ENCODE measurements at places on chromosomes 3 and 15.

- no peak for DNase-seq
These were observed 31.2 kb downstream of the BCHE start for GRCh38 chr3:165805946-165806561.

DNA sequence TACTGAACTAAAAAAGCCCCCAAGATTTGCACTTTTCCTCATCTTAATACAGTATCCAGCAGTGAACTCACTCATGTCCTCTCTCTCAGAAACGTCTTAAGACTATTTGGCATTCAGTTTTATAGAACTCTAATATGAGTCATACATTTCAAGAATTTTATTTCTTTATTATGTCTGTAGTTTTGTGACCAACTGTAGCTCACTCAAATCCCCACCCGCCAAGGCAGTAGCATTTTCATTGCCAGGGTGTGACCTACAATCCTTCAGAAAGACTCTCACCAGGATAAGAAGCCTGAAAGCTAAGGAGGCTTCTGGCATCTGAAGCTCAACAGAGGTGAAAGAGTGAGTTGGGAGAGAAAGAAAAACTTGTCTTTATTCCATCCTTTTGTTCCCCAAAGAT, 537.1 kb downstream of the RSL24D1 start:
- DNase-seq, result no peak

- DNase-seq, result no peak
These were observed 3.1 kb downstream of the NMNAT3 start for GRCh38 chr3:139674571-139675260.

GRCh38 chr3:192875971-192876565, 41.6 kb downstream of the MB21D2 start:
- no peak for DNase-seq

- peak; percentile 57 for DNase-seq
These were observed 379.7 kb upstream of the CNTN6 start for GRCh38 chr3:713006-713621.

GRCh38 chr3:64321747-64322146, 96.5 kb upstream of the PRICKLE2 start:
- peak; percentile 54 for DNase-seq

GRCh38 chr3:82274897-82275296, 513.5 kb upstream of the GBE1 start:
- no peak for DNase-seq

DNA sequence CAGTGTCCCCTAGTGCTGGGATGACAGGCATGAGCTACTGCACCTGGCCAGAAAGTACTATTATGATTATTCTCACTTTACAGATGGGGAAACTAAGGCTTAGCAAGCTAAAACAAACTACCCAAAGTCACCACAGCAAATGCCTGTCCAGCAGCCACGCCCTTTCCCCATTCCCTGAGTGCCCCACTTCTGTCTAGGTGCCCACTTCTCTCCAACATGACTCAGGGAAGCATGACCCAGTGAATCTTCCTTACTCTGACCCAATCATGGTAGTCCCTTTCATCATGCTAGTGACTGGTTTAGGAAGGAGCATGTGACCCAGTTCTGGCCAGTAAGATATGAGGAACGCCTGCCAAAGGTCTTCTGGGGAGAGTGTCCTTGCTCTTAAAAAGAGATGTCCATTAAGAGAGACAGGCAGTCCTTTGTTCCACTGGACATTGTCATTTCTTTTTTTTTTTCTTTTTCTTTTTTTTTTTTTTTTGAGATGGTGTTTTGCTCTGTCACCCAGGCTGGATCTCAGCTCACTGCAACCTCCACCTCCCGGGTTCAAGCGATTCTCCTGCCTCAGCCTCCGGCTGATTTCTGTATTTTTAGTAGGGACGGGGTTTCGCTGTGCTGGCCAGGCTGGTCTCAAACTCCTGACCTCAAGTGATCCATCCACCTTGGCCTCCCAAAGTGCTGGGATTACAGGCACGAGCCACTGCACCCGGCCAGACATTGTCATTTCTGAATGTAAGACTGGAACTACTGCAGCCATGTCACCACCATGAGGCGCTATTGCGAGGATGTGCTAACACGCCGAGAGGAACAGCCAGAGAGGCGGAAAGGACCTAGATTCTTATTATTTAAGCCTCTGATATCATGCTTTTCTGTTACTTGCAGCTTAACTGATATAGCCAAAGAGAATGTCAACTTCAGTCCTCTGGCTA, 19.8 kb downstream of the MEGF11 start:
- DNase-seq, result peak; percentile 56

- DNase-seq, result no peak
These were observed 34.5 kb downstream of the KLF13 start for GRCh38 chr15:31360843-31361763.

DNA sequence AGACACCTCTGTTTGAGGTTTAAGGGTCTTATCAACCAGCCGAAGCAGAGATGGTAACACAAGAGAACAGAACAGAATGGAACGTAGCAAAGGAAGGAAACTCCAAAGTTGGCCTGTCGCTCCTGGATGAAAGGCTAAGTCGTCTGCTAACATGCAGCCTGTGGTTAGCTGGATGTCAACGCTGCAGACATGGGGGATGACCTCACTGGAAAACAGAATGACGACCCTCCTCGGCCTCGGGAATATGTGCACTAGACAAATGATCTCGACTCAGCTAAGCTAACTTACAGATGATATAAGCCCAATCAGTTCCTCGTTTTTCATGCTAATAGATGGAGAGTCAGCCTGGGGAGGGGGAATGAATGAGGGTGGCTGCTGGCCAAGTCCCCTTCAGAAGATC, 177.8 kb upstream of the LRTM1 start:
- no peak for DNase-seq

- no peak for DNase-seq
These were observed 34.6 kb downstream of the CCDC14 start for GRCh38 chr3:123926396-123926795.

GRCh38 chr3:62070891-62071290, 302.5 kb downstream of the FEZF2 start:
- no peak for DNase-seq

- no peak for DNase-seq
These were observed 2.9 kb upstream of the RAP2B start for GRCh38 chr3:153158961-153159735.

DNA sequence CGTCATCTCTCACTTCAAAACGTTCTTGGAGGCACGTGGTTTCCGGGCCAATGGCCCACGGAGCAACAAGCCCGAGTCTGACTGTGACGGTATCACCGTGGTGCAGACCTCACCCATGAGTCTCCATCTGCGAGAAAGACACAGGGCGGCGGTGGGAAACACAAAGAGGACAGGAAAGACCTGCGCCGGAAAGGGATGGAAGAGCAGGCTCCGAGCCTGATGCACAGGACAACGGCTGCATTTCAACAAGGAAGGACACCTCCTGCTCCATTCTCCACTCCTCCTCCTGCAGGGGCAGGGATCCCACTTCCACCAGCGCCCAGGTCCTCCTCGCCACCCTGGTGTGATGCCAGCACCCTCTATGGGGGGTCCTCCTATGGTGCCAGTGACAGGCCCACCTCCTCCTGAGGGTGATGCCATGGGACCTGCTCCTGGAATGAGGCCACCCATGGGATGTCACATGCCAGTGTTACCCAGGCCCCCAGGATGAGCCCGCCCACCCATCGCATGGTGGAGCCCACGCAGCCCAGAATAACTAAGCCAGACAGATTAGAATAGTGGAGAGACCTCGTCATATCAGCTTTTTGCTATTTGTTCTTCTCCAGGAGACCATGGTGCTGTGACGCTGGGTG, 73.0 kb upstream of the PCSK6 start:
- no peak for DNase-seq

DNA sequence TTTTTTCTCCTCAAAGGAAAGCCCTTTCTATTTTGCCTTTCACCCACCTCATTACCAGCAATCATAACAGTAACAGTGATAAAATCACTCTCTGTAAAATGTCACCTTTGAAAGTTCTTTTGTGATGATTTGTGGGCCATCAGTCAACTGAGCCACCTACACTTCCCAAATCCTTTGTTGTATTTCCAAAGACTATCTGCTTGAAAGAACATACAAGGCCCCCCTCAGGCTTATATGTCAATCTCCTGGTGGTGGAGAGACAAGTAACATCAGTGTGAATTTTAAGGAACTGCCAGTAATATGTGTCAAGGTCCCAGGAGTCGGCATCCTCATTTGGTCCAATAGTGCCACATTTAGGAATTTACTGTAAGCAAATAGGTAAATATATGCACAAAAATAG, 161.1 kb upstream of the EOMES start:
- DNase-seq, result no peak

DNA sequence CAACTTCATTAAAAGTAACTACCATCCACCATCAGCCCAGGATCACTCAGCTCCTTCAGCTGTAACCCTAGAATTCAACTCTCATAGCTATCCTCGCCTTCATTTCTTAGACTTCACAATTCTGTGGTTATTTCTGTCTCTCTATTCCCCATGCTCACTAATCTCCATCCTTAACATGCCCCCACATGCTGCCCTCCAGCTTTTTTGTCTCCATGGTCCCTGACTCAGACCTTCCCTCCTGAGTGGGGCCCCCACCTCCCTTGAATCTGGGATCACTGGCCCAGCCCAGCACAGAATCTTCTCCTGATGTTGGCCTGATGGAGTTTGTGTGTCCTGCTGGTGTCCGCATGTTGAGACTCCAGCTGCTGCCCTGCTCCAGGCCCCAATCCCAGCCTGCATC, 41.7 kb downstream of the CHST14 start:
- no peak for DNase-seq

GRCh38 chr15:101006931-101007691, 88.0 kb downstream of the LRRK1 start:
- DNase-seq, result peak; percentile 93

DNA sequence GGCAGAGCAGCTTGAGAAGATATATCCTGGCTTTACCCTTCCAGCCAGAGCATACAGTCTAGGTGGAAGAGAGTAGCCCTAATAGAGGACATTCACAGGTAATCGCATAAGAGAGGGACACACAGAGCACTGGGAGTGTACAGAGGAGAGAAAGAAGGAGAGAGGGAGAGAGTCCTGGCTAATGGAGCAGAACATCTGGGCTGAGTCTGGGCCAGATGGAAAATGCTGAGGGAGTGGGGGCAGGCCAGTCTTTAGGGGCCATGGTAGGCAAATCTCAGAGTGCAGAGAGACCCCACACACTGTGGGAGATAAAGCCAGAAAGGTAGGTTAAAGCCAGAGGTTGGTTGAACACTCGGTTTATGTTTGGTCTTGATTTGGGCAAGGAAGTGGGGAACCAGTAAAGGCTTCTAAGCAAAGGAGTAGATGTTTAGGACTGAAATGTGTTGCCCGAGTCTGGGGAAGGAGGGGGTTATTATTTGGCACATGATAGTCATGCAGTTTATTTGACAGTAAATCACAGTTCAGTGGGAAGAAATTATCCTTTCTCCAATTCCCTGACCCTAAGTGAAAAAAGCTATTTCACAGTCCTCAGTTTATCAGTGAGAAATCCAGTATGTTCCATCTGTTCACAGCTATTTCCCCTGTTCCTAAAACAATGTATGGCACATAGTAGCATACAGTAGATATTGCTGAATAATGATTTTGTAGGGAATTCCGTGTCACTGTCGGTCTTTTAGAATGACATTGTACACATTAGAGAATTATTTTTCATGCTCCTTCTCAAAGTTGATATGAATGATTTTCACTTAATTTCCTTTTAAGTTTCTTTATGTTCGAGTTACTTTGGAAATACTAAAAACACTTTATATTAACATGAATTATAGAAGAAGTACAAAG, 45.7 kb downstream of the PDHB start:
- DNase-seq, result no peak

GRCh38 chr15:40061212-40061901, 22.4 kb upstream of the SRP14 start:
- DNase-seq, result no peak

DNA sequence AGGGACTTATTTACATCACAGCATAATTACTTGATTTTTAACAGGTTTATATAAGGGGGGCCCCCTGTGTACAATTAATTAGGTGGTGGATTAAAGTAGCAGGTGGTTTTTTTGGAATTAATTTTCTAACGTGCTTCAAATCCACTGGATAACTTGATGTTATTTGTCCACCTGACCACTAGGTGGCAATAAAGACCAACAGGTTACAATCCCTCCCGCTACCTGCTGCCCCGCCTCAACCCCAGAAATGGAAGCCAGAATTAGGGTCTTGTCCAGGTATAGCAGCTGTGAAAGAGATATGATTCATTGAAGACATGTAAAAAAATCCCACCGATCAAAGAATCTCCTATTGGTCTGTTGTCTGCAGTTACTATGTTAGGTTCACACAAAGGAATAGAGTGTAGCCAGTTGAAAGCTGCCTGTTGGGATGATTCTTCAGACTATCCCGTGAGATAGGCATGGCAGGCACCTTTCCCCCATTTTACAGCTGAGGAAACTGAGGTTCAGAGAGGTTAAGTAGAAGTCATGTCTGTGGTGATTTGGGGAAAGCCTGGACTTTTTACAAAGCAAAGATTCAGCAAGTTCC, 44.0 kb downstream of the MFSD1 start:
- DNase-seq, result peak; percentile 41

GRCh38 chr15:99582508-99582960, 16.8 kb downstream of the MEF2A start:
- DNase-seq, result no peak

DNA sequence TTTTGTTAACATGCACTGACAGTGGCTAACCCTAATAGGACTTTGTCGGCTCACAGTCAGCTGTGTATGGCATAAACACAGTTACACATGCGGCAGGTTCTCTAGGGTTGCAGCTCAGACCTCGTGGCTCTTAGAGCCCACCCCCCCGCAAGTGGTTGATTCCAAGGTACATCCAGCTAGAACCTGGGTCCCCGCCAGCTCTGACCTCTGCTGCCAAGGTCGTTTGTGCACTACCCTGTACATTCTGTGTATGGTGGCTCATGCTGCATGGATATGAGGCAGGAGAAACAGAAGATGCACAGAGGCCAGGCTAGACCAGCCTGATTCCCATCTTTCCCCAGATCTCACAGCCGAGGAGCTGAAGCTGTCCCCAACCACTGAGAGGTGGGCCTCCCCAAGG, 25.9 kb downstream of the PRR20G start:
- no peak for DNase-seq

DNA sequence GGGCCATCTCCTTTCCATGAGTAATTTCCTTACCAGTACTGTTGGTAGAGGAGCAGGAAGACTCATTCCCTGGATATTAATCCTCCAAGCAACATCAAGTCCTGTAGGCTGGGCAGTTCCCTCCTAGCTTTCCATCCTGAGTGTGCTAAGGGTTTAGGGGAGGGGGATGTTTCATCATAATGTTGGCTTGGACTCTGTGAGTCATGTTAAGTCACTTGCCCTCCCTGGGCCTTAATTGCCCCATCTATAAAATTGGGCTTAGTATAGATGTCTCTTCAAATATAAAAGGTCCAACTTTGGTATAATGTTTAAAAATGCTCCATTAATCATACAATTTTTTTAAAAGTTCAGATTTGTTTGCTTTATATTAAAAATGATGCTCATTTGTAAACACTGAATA, 52.7 kb downstream of the TLE3 start:
- DNase-seq, result no peak

- DNase-seq, result no peak
These were observed 25.1 kb downstream of the C3orf85 start for GRCh38 chr3:109161487-109162123.

DNA sequence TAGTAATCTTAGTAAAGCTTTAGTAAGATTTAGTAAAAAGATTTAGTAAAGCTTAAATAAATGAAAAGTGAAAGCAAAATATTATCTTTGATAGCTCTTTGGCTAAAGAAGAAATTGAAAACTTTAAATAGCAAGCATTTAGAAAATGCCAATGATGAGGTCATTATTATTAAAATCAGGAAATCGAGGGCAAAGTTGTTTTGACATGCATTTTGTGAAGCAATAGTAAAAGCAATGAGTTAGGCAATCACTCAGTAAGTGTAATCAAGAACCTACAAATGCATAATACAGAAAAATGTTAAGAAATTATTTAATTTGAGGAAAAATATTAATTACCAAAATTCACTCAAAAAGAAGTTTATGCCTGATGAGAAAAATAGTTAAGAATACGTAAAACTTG, 280.3 kb upstream of the MME start:
- DNase-seq, result no peak
